Liver (tissue), 10 donors: ENCODE measurements at places on chromosomes 11 and 22. TPM values are rescaled to one million over a fixed set of nuclear protein-coding genes. Genes with fewer than 3 reads are reported as not detected.

DNA sequence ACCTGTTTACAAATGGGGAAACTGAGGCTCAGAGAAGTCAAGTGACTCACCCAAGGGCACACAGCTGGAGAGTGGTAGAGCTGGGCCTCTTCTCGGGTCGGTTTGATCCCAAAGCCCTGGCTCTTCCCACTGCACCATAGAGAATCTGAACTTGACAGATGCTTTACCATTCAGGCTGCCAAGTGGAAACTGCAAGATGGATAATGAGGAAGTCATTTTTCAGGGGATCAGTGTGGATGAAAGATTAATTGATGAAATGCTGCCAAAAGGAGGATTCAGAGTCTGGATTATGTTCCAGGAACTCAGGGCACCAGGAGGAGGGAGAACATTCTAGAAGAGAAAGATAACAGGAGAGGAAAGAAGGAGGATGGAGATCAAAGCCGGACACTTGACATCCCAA lies 185.9 kb upstream of the ZBED5 start:
- DNase-seq, result no peak

DNA sequence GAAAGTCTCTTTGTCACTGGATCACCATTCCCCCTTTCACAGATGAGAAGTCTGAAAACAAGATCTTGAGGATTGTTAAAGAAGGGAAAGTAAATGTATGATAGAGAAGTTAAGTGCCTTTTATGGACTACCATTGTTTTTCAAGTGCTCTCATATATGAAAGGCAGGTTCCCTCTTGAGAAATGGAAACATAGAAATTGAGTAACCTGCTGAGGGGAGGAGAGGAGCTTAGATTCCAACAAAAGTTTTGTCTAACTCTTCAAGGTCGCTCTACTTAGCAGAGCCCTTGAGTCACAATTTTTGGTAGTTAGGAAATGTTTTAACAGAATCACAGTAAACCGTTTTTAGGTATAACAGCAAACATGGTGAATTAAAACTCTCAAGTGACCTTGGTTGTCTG lies 80.1 kb downstream of the SVIP start:
- DNase-seq, result no peak

TIMP3 gene
- 31.7 TPM for polyA plus RNA-seq

DNA sequence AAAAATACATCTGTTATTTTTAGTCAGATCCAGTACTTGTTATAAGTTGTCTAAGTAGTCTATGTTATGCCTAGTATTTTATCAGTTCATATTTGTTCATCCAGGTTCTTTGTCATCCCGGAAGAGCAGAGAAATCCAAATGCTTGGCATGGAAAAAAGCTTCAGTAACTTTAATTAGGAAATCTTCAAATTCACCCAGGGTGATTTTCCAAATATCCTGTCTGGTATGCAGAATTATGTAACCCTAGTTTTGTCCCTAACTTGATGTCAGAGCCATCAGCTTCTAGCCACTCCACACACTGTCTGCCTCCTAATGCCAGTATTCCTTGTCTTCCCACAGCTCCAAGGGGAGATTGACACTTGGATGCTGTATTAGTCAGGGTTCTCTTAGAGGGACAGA lies 216.2 kb downstream of the ARHGAP42 start:
- no peak for DNase-seq

SLC16A8 gene
- not detected for polyA plus RNA-seq

ST14 gene
- polyA plus RNA-seq, result 5.0 TPM

- DNase-seq, result no peak
These were observed 7.2 kb downstream of the BPIFC start for GRCh38 chr22:32457031-32457430.

DNA sequence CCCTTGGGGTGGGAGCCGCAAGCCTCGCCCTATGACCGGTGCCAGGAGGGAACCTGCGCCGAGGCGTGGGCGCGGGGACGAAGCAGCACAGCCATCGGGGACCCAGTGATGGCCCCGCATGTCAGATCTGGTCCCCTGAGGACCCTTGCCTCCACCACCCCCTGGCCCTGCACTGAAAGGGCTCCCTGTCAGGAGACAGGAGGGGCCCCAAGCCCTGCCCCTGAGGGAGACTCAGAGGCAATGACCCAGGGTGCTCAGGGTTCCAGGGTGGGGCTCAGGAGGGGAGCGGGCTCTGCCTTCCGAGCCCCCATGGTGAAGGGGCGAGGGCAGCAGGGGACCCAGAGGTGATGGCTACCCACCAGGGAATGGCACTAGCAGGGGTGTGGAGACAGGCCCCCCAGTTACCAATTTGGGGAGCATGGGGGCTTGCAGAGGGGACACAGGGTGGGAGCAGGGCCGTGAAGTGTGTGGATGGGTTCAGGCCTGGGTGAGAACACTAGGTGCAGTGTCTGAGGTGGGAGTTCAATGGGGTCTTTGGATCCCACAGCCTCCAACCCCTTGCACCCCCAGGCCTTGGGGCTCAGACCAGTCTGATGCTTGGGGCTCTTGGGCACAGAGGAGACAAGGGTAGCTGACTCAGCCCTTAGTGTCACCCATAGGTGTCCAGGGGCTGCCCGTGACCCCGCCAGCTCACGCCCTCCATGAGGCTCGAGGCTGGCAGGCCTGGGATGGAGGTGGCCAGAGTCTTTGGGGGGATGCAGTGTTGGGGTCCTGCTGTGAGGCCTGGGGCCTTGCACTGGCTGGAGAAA lies 499 bp downstream of the LRRC56 start:
- no peak for DNase-seq

TPP1 gene
- 102 TPM for polyA plus RNA-seq

- no peak for DNase-seq
These were observed 1.7 kb downstream of the SEZ6L start for GRCh38 chr22:26170795-26171580.

DNA sequence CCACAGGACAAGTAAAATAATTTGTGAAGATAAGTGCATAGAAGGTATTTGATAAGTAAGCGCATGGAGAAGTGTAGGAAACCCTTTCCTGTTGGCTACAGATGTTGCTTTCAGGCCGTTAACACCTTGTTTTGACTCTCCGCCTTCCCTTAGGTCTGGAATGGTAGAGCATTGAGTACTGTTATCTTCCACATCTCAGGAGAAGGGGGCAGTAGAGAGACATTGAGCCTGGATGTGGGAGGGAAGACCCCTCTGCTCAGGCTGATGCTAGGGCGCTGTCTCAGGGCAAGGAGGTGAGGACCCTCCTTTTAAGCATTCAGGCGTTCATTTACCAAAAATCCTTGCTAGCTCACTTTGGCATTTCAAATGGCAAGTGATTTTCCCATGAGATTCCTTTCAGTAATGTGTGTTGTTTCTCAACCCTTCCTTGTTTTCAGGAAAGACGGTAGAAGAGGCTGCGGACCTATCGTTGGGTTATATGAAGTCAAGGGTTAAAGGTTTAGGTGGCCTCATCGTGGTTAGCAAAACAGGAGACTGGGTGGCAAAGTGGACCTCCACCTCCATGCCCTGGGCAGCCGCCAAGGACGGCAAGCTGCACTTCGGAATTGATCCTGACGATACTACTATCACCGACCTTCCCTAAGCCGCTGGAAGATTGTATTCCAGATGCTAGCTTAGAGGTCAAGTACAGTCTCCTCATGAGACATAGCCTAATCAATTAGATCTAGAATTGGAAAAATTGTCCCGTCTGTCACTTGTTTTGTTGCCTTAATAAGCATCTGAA lies 27.0 kb upstream of the SCGB1A1 start:
- DNase-seq, result no peak
